ENCODE measurements at places on chromosomes 7 and 10.

DNA sequence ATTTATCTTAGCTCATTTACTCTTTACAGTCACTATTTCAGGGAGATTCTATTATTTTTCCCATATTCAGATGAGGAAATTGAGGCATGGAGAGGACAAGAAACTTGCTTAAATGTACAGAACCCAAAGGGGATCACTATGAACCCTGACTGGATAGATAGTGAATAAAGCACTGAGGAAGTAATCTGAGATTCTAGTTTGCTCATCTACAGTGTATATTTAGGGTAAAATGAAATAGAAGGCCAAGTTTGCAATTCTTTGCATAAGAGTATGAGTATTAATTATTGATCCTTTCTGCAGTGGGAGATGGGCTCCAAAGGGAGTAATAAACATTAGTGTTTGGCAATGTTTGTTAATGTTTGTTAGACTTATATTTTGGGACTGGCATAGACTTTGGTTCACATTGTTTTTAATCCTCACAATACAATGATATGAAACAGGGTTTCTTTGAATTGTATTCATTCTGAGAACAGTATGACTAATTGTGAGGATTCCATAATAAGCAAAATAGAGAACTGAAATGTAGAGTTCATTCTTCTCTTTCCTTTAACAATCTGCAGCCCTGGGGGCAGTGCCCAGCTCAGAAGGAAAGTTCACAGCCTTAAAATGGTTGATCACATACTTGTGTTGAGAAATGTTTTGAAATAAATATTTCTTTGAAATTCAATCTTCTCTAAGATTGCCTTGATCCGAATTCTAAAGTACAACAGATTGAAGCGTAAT, 131.0 kb upstream of the ZNF804B start:
- H3K27me3 ChIP-seq: no peaks in the 10 kb centered on the region
- no peak overlapping the region for H3K4me3 ChIP-seq
- no peaks in the 10 kb centered on the region for H3K36me3 ChIP-seq
- no peak overlapping the region for H3K27ac ChIP-seq
- no peak for DNase-seq
- H3K4me1 ChIP-seq: no peaks in the 10 kb centered on the region

DNA sequence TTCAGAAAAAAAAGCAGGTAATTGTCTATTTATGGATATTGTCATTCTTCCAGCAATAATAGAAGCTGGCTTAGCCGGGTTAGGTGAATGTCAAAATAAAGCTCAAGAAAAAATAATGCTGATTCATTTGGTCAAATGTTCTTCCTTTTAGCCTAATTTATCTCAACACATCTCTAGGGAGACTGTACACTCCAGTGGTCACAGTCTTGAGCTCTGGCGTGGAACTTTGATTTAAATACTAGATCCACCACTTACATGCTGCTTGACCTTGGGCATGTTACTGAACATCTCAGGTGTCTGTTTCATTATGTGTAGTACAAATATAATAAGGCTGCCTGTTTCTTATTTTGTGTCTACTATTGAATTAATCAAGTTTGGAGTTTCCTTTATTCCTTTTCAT, 22.0 kb downstream of the PRTFDC1 start:
- no peak overlapping the region for H3K4me3 ChIP-seq
- H3K27me3 ChIP-seq: no peaks in the 10 kb centered on the region
- no peaks in the 10 kb centered on the region for H3K36me3 ChIP-seq
- DNase-seq: no peak
- H3K4me1 ChIP-seq: peaks cover 13% of the 10 kb centered on the region
- H3K27ac ChIP-seq: no peak overlapping the region

DNA sequence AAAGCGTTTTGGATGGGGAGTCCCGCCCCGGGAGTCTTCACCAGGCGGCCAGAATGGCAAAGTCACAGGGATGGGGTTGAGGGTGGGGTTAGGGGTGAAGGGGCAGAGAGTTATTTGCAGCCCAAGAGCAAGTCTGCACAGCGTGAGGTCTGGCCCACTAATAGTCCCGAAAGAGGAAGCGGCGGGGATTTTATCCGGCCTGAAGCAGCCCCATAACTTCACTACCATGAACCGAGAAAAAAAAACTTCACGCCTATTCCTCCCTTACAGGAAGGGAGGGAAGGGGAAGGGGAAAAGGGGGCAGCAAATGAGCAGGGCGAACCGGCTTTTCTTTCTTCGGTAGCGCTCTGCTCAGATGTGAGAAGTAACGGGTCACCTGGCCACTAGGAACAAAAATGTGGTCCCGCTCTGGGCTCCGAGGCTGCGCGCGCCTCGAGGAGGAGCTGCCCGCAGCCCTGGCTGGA, 712 bp downstream of the ITPRIP start:
- peaks cover 50% of the 10 kb centered on the region for H3K4me1 ChIP-seq
- H3K27ac ChIP-seq: peak overlapping the region; percentile 99
- H3K4me3 ChIP-seq: peak overlapping the region; percentile 99
- H3K27me3 ChIP-seq: no peaks in the 10 kb centered on the region
- no peak for DNase-seq

- H3K27ac ChIP-seq: no peak overlapping the region
- no peaks in the 10 kb centered on the region for H3K36me3 ChIP-seq
- H3K27me3 ChIP-seq: no peaks in the 10 kb centered on the region
- H3K4me3 ChIP-seq: no peak overlapping the region
Measured at GRCh38 chr10:130727766-130728490, 583.6 kb downstream of the TCERG1L start.

DNA sequence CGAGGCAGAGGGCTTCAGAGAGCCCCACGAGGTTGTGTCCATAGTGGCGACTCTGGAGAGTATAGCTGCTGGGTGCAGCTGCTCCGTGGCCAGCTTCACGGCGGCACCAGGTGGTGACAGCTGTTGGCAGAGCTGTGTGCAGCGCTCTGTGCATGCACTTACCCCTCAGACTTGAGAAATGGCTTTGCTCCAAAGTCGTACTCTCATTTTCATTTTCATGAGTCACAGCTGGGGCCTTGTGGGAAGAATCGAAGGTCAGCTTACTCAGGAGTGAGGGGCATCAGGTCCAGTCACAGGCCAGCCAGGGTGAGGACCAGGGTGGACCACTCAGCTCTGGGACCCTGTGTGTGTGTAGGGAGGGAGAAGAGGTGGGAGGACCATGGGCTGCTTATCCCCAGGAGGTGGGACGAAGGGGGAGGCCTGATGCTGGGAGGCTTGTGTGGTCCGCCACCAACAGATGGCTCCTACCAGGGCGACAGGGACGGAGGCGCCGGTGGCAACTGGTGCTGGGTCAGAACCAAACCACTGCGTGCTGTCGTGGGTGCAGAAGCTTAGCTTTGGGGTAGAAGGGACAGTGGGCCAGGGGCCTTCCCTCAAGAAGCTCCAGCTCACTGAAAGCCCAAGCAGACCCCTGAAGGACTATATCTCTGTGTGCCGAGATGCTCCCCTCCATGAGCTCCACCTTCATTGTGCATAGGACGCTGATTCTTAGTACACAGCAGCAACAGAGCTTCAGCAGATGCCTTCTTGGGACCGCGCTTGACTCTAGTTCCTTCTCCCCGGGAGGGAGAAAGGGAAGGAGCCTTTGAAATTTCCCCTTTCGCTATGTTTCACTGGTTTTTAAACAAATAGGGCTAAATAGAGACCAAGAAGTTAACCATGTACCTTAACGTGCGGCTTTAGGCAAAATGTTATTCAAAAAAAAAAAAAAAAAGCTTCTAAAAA, 225.0 kb downstream of the CELF2 start:
- H3K4me3 ChIP-seq: no peak overlapping the region
- H3K27me3 ChIP-seq: no peaks in the 10 kb centered on the region
- DNase-seq: no peak
- H3K4me1 ChIP-seq: peaks cover 8% of the 10 kb centered on the region

- peak; percentile 57 for DNase-seq
- no peaks in the 10 kb centered on the region for H3K4me1 ChIP-seq
- H3K27ac ChIP-seq: no peak overlapping the region
- no peaks in the 10 kb centered on the region for H3K27me3 ChIP-seq
Measured at GRCh38 chr10:97037365-97038361, 148.1 kb downstream of the SLIT1 start.

DNA sequence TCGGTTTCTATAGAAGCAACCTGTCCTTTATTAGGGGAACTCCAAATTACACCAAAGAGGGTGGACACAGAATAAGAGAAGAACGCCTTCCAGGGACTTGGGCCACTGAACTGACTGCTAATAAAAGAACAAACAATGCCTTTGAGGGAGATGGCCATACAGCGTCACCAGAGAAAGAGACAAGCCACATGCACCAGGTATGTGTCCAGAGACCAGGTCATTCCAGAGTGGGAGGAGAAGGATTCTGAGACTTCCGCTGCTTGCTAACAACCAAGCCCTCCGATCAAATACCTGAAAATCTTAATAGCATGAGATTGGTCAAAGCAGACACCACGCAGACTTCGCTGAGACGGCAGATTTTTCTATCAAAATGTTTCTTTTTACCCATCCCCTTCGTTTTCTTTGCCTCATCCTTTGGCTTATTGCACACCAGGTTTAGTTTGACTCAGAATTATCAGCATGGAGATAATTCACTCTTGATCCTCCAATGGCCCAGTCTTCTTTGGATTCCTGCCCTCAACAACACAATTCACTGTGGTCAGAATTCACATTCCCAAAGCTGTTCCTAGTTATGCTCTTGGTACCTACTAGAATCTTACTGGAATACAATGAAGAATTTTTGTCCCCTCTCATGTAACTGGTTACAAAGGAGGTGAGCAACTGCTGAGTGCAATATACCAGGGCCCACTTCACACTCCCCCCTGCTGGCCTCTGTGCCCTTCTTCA, 87.4 kb upstream of the DDC start:
- no peak overlapping the region for H3K27ac ChIP-seq
- no peak overlapping the region for H3K4me3 ChIP-seq
- no peak for DNase-seq
- no peaks in the 10 kb centered on the region for H3K36me3 ChIP-seq
- H3K4me1 ChIP-seq: peaks cover 45% of the 10 kb centered on the region
- no peaks in the 10 kb centered on the region for H3K27me3 ChIP-seq

GRCh38 chr10:80458263-80458625, 4.1 kb downstream of the TSPAN14 start:
- no peak for DNase-seq
- no peaks in the 10 kb centered on the region for H3K36me3 ChIP-seq
- no peak overlapping the region for H3K27ac ChIP-seq
- peaks cover 25% of the 10 kb centered on the region for H3K4me1 ChIP-seq
- no peaks in the 10 kb centered on the region for H3K27me3 ChIP-seq

DNA sequence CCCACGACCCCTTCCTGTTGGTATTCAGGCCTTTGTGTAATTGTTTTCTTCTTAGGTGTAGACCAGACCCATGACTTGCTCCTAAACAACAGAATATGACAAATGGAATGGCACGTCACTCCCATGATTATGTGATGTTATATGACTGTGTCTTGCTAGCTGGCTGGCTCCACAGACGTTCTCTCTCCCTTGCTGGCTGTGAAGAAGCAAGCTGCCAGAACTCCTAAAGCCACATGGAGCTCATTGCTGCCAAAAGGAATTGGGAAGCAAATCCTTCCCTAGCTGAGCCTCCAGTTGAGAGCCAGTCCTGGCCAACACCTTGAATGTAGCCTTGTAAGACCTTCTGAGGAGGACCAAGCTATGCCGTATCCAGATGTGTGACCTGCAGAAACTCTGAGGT, 74.2 kb downstream of the RAB18 start:
- no peaks in the 10 kb centered on the region for H3K36me3 ChIP-seq
- no peaks in the 10 kb centered on the region for H3K4me1 ChIP-seq
- H3K27ac ChIP-seq: no peak overlapping the region
- H3K27me3 ChIP-seq: no peaks in the 10 kb centered on the region
